ENCODE measurements at places on chromosomes 2 and 18.

GRCh38 chr2:18047213-18047611, 168.7 kb downstream of the KCNS3 start:
- no peak for DNase-seq

DNA sequence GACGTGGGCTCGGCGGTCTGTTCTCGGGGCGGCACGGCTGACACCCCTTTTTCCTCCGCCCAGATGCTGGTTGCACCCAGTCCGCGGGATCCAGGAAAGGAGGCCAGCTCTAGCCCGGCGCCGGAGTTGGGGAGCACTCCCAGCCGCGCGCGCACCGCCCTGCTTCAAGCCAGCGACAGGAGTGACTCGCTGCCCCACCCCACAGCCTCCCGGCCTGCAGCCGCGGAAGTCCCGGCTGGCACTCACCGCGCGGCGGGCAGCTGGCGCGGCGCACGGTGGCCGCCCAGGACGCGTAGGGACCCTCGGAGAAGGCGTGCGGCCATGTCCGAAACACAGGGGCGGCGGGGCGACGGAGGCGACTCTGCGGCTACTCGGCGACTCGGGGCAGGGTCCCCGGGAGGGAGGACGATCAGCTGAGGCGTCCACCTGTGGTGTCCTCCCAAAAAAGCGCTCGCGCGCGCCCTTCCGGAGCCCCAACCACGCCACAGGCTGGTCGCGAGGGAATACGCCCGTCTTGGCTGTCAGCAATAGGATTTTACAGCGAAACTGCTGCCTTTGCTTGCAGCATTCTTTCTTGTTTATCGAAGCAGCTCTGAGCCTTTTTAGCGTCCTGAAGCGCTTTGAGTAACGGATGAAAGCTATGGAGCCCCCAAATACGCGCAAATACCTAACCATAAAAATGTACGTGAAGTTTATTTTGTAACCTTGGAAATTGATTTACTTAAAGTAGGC, at the start of gene ACADL:
Gene ACADL (minus strand): TSS at position 507 of the 732 bp plus-strand sequence. CDS start 184 bp downstream, at position 323.
- DNase-seq, result no peak

DNA sequence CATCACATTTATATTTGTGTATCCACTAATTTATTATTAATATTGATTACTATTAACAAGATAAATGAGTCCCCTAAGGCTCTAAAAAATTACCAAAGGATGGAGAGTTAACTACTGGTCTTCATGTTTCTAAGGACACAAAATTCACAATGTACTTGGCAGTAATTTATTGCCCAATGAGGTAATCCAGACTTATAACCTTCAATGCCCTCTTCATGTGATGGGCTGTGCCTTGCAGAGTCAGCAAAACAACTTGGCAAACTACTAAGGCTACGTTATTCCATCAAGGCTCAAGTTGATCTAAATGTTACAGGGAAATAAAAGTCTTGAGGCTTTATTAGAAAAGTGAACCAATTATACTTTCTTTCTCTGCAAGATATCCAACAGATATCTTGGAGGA, 804.9 kb upstream of the NXPH2 start:
- no peak for DNase-seq

DNA sequence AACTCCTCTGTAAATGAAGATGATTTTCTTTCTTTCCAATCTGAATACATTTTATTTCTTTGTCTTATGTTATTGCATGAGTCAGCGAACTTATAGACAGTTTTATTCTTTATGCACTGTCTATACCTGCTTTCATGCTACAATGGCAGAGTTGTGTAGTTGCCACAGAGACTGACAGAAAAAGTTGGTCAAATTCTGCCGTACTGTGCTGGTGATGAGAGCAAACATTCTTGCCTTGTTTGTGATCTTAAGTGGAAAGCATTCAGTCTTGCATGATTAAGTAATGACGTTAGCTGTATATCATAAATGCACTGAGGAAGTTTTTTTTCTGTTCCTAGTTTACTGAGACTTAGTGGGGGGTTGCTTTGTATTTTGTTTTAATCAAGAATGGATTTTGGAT, 32.9 kb downstream of the ZC3H15 start:
- DNase-seq, result no peak

DNA sequence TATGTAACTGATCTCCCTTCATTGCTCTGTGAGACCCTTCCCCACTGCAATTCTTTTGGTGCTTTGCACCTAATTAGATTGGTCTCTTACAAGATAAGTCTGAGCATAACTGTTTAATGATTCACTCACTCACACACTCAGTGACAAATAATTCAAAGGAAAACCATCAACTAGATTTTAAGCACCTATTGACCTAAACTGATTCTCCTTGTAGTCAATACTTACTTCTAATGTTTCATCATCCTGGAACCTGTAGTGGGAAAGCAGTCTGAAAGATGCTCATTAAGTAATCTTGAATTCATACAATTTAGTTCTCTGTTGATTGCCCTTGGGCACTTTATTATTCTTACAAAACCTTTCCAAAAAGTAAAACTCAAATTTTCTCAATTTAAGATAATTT, 74.3 kb upstream of the COL5A2 start:
- no peak for DNase-seq

GRCh38 chr18:75553021-75553420, 125.5 kb upstream of the SMIM21 start:
- no peak for DNase-seq

DNA sequence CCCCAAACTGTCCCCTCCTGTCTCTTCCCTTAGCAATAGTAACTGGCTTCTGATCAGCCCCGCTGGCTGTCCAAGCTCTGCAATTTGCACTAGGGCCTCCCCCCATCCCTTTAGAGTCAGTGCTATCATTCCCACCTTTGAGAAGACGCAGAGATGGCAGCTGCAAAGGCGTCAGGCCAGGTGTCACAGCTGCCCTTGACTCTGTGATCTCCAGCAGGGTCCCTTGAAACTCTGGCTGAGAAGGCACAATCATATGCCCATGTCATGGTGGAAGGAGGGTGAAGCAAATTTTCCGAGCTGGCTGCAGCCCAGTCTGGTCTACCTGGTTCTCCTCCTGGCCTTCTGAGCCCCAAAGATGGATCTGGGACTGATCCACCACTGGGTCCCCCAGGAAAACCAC, 49.2 kb upstream of the TEX51 start:
- no peak for DNase-seq

DNA sequence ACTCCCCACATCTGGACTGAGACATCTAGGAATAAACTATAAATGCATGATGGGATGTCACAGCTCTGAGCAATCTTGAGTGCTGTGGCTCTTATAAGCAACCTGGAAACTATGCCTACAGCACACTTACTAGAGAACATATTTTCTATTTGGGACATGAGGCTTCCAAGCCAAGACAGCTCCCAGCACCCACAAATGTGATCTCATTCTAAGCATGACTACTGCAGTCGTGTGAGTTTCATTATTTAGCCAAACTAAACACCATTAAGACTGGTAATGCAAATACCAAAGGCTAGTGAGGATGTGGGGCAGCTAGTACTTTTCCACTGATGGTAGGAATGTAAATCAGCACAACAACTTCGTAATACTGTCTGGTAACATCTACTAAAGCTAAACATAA, 72.5 kb downstream of the RTTN start:
- DNase-seq, result no peak

DNA sequence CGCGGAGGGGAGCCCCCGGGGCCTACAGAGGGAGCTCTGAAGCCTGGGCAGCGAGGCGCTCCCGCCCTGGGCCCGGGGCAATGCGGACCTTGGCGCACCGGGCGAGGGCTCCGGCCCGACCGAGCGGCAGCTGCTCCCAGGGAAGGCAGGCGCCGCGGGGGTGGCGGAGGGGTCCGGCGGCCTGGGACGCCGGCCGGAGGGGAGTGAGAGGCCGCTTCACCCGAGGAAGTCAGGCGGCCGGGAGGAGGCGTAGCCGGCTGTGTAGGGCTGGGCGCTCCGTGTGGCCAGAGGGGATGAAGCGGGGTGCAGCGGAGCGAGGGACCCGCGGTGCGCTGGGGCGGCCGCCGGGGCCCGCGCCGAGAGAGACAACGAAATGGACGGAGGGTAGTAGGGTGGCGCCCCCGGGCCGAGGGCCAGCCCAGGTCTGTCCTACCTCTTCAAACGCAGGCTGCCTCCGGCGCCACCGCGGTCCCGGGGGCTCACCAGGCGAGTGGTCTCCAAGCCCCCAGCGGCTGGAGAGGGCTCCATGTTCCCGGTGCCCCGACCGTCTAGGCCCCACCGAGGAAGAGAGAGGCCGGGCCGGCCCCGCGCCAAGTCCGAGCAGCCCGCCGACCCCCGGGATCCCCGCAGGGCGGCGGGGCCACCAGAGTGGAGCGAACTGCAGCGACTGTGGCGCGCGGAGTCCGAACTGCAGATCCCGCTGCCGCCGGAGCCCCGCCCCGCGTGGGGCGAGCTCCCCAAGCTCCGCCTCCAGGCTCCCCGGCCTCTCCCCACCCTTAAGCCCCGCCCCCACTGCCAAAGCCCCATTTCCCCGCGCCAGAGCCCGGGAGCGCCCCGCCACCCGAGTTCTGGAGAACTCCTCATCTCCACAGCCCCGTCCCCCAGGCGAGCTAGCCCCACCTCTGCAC, at the start of gene SLC30A3:
Gene SLC30A3 (minus strand): TSS at position 669 of the 908 bp plus-strand sequence. CDS start 141 bp downstream, at position 528.
- DNase-seq, result peak; percentile 52

- no peak for DNase-seq
Measured at GRCh38 chr2:230665263-230665691, 47.4 kb upstream of the CAB39 start.

DNA sequence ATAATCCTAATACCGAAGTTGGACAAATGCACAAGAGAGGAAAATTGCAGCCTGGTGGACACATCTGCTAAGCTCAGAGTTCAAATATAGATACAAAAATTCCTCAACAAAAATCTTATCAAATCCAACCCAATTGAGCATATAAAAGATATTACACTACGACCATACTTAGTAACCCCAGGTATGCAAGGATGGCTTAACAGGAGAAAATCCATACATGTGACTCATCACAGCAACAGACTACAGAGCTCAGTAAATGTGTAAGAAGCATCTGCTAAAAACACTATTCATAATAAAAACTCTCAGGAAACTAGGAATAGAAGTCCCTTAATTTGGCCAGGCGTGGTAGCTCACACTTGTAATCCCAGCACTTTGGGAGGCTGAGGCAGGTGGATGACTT, 28.3 kb downstream of the HS6ST1 start:
- no peak for DNase-seq

DNA sequence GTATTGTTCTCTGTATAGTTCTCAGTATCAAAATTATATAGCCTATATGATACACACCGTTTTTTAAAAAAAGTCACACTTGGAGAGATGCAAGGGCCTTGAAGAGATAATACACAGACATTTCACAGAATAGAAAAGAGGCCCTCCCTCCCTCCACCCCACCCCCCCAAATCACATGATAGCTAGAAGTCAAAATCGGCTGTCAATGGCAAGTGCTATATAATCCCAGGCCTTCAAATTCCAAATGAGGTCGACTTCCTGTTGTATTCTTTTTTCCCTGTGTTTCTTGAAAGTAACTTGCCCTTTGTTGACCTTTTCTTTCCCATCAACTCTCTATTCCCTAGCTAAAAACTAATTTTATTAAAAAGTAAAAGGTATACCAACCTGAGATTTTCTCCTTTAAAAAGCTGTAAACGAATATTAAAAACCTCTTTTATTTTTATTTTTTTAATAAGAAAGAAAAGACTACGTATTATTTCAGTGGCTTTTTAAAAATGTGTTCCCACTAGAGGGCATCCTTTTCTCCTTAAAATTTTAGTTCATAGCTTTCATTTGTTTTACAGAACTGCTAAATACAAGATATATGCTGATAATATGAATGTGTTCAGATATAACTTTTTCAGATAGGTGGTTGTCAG, 46.6 kb downstream of the KCMF1 start:
- DNase-seq, result no peak

- DNase-seq, result no peak
Measured at GRCh38 chr2:238924032-238924431, 76.1 kb downstream of the TWIST2 start.

DNA sequence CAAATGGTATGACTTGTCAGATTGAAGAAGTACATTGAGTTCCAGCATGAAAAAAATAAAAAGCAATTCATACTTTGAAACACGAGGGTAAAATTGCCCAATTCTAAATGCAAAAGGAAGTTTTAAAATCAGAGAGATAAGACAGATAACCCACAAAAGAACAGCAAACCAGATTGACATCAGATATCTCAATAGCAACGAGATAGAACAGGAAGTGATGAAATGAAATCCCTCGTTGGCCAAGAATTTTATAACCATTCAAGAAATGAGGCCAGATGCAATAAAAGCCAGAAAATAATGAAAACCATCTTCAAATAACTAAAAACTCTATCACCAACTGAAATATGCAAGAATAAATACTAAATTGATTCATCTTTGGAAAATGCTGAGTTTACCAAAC, 172.8 kb downstream of the CD226 start:
- DNase-seq, result no peak

DNA sequence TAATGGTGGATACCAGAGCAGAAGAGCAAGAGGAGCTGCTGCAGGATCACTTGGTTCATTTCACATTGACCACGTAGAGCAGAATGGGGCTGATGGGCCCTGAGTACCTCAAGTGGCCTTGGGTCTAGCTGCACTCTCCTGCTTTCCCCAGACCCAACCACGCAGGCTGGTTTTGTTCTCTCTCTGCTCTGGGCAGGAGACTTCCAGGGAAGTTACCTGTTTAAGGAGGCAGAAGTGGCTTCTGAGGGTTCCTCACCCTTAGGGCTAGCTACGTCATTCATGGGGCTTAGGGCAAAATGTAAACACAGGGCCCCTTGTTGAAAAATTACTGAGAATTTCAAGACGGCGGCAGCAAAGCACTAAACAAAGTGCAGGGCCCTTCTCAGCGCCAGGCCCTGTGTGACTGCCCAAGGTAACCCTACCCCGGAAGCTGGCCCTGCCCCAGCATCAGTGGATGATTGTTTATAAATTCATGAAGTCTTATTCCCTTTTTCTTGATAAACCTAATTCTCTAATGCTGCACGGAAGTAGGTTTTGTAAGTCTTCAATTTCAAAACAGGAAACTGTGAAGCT, 75.9 kb downstream of the TMEM182 start:
- DNase-seq, result no peak

- DNase-seq, result no peak
Measured at GRCh38 chr2:58730764-58731487, 489.8 kb upstream of the FANCL start.

GRCh38 chr18:47931718-47932103, 1.3 kb upstream of the SMAD2 start:
- DNase-seq, result peak; percentile 25

DNA sequence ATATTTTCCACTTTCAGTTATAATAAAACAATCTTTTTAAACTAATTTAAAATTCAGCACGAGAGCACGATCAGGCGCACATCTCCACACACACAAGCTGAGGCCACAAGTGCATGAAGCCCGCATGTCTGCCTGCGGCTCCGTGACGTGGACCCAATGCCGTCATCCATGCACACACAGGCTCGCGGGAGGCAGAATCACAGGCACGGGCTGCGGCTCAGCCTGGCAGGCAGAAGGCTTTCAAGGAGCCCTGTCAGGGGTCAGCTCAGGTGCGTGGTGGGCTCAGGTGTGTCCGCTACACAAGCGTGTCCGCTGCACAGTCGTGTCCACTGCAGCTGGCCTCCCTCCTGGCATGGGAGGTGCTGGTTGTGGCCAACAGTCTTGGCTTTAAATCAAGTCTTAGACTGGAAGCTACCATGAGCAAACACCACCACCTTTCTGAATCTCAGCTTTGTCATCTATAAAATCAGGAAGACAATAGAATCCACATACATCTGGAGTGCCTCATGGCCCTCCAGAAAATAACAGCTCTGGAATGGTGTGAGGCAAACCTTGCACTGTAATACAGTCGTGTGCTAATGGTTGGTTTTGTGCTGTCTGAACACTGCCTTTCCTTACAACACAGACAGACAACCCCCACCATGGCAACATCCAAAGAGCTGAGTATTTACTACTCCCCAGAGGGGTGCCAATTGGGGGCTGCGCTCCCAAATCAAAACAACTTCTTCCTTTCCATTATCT, 210.1 kb downstream of the NDUFA10 start:
- no peak for DNase-seq
